HepG2 (cell line): ENCODE measurements at places on chromosomes 12 and 14. TPM values are rescaled to one million over a fixed set of nuclear protein-coding genes. Genes with fewer than 3 reads are reported as not detected.
A peak's percentile ranks its signal among the peaks of the same experiment; 100 is the strongest.

Gene ABHD12B
- total RNA-seq, result not detected in 2 replicates

Gene KRT8
- total RNA-seq, result 718 and 837 TPM in 2 replicates

Gene NELL2
- 0.11 TPM in 1 of 2 replicates, not detected in the other for total RNA-seq

Gene CIDEB
- 22.4 and 35.8 TPM in 2 replicates for total RNA-seq

Gene KRT83
- total RNA-seq, result not detected in 2 replicates

Gene CLEC4E
- not detected in 2 replicates for total RNA-seq

Gene TTC9
- 0.13 and 0.14 TPM in 2 replicates for total RNA-seq

Gene BMAL2
- 27.4 and 37.1 TPM in 2 replicates for total RNA-seq

- H3K4me3 ChIP-seq, result no peak overlapping the region
- DNase-seq, result peak; percentile 24
- H3K27ac ChIP-seq, result no peak overlapping the region
- peaks cover 41% of the 10 kb centered on the region for H3K4me1 ChIP-seq
- H3K36me3 ChIP-seq, result no peaks in the 10 kb centered on the region
- H3K27me3 ChIP-seq, result peaks cover 6% of the 10 kb centered on the region; the same call in 1 of the 2 replicates
Measured at GRCh38 chr12:1630827-1631591, 2.0 kb downstream of the WNT5B start.

GRCh38 chr12:68080577-68080976 lies 79.0 kb downstream of the IFNG start:
- no peaks in the 10 kb centered on the region for H3K27me3 ChIP-seq
- no peak overlapping the region for H3K27ac ChIP-seq
- no peak for DNase-seq
- H3K4me1 ChIP-seq, result no peaks in the 10 kb centered on the region
- no peak overlapping the region for H3K4me3 ChIP-seq

- no peak for DNase-seq
- no peaks in the 10 kb centered on the region for H3K36me3 ChIP-seq
- H3K4me1 ChIP-seq, result no peaks in the 10 kb centered on the region
- no peak overlapping the region for H3K4me3 ChIP-seq
- H3K27ac ChIP-seq, result no peak overlapping the region
- peaks cover 12% of the 10 kb centered on the region; the same call in 2 of the 3 replicates for H3K27me3 ChIP-seq
Measured at GRCh38 chr12:130336723-130337487, 782 bp upstream of the PIWIL1 start.

GRCh38 chr14:72613231-72613974 lies 280.5 kb downstream of the DPF3 start:
- no peaks in the 10 kb centered on the region; the same call in 1 of the 2 replicates for H3K27me3 ChIP-seq
- no peak overlapping the region for H3K4me3 ChIP-seq
- H3K27ac ChIP-seq, result no peak overlapping the region
- H3K4me1 ChIP-seq, result no peaks in the 10 kb centered on the region
- no peaks in the 10 kb centered on the region for H3K36me3 ChIP-seq

GRCh38 chr12:127121494-127122084 lies 1145.4 kb upstream of the TMEM132C start:
- no peaks in the 10 kb centered on the region for H3K36me3 ChIP-seq
- no peak overlapping the region for H3K27ac ChIP-seq
- no peaks in the 10 kb centered on the region for H3K27me3 ChIP-seq
- H3K4me1 ChIP-seq, result no peaks in the 10 kb centered on the region
- no peak overlapping the region for H3K4me3 ChIP-seq

GRCh38 chr12:110058875-110059615 lies 10.7 kb upstream of the C12orf76 start:
- no peak for DNase-seq
- peaks cover 40% of the 10 kb centered on the region for H3K4me1 ChIP-seq
- H3K27me3 ChIP-seq, result no peaks in the 10 kb centered on the region
- no peak overlapping the region for H3K27ac ChIP-seq
- no peak overlapping the region for H3K4me3 ChIP-seq

DNA sequence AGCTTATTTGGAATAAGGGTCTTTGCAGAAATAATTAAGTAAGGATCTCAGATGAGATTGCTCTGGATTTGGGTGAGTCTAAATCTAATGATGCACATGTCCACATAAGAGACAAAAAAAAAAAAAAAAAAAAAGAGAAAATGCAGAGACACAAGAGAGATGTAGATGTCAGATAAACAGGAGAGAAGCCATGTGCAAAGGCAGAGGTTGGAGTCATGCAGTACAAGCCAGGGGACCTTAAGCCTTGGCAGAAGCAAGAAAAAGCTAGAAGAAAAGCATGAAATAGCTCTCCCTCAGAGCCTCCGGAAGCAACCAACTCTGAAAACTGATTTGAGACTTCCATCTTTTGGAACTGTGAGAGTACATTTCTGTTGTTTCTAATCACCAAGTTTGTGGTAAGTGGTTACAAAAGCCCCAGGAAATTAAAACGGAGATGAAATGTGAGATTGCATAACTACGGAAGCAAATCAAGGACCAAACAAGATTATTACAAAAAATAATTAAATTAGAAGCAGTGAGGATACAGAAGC lies 1304.0 kb upstream of the SEL1L start:
- H3K27me3 ChIP-seq, result no peaks in the 10 kb centered on the region
- H3K27ac ChIP-seq, result no peak overlapping the region
- no peak for DNase-seq
- no peaks in the 10 kb centered on the region for H3K36me3 ChIP-seq
- H3K4me3 ChIP-seq, result no peak overlapping the region

- H3K36me3 ChIP-seq, result no peaks in the 10 kb centered on the region
- no peak overlapping the region for H3K4me3 ChIP-seq
- H3K27ac ChIP-seq, result no peak overlapping the region
- no peak for DNase-seq
Measured at GRCh38 chr14:35878272-35879150, 52.4 kb downstream of the BRMS1L start.

GRCh38 chr12:88914967-88915366 lies 334.7 kb upstream of the KITLG start:
- H3K36me3 ChIP-seq, result no peaks in the 10 kb centered on the region
- no peaks in the 10 kb centered on the region for H3K4me1 ChIP-seq
- DNase-seq, result no peak

- DNase-seq, result no peak
- no peaks in the 10 kb centered on the region for H3K27me3 ChIP-seq
Measured at GRCh38 chr14:103015426-103015825, 41.9 kb downstream of the CDC42BPB start.

DNA sequence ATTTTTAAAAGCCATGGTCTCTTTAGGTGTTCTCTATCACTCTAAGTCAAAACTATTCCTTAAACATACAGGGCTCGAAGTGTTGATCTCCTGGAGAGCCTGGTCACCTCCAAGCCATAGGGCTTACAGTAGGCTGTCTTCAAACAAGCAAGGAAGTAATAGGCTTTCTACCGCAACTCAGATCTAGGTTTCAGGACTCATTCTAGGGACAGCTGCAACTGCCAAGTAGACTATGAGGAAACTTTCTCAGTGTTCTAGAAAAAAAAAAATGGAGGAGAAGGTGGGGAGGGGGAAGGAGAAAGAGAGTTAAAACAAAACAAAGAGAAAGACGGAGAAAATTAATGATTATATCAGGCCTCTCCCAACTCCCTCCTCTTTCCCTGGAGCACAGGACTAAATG lies 106.9 kb upstream of the ETV6 start:
- no peaks in the 10 kb centered on the region for H3K36me3 ChIP-seq
- H3K27ac ChIP-seq, result no peak overlapping the region
- no peaks in the 10 kb centered on the region for H3K27me3 ChIP-seq

GRCh38 chr14:92694807-92695206 lies 53.6 kb downstream of the LGMN start:
- H3K4me3 ChIP-seq, result no peak overlapping the region
- no peaks in the 10 kb centered on the region for H3K36me3 ChIP-seq
- peaks cover 24% of the 10 kb centered on the region for H3K4me1 ChIP-seq

- no peak overlapping the region for H3K4me3 ChIP-seq
- no peaks in the 10 kb centered on the region for H3K4me1 ChIP-seq
- no peak overlapping the region for H3K27ac ChIP-seq
- DNase-seq, result no peak
Measured at GRCh38 chr12:23880988-23881387, 68.5 kb downstream of the SOX5 start.

- H3K4me1 ChIP-seq, result peaks cover 30% of the 10 kb centered on the region
- H3K36me3 ChIP-seq, result peaks cover 6% of the 10 kb centered on the region
- no peak overlapping the region for H3K27ac ChIP-seq
- no peak for DNase-seq
- H3K4me3 ChIP-seq, result no peak overlapping the region
Measured at GRCh38 chr12:49332891-49333371, 4.1 kb downstream of the C1QL4 start.

- 0 out of 2 replicates have a peak overlapping the region, but pooled peaks have one; percentile 12 for H3K4me3 ChIP-seq
- peak; percentile 27 for DNase-seq
- peaks cover 46% of the 10 kb centered on the region for H3K4me1 ChIP-seq
- H3K27ac ChIP-seq, result peak overlapping the region; percentile 81
- no peaks in the 10 kb centered on the region for H3K36me3 ChIP-seq
Measured at GRCh38 chr14:91953170-91953985, 5.9 kb upstream of the FBLN5 start.

DNA sequence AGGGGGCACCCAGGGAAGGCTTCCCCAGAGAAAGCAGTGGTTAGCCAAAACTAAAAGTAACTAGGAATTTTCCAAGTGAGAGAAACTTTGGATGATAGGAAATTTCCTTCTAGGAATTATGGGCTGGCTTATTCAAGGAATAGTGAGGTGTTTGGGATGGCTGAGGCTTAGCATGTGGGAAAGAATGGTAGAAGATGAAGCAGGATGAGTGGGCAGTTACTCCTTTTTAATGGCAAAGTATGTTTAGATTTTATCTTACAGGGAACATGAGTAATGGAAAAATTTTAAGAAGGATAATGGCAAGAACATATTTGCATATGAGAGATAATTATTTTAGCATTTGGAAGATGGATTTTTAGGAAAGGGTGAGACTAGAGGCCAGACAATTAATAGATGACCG lies 197.6 kb downstream of the SLC38A4 start:
- H3K36me3 ChIP-seq, result no peaks in the 10 kb centered on the region
- no peak overlapping the region for H3K27ac ChIP-seq
- H3K4me3 ChIP-seq, result no peak overlapping the region
- DNase-seq, result no peak

DNA sequence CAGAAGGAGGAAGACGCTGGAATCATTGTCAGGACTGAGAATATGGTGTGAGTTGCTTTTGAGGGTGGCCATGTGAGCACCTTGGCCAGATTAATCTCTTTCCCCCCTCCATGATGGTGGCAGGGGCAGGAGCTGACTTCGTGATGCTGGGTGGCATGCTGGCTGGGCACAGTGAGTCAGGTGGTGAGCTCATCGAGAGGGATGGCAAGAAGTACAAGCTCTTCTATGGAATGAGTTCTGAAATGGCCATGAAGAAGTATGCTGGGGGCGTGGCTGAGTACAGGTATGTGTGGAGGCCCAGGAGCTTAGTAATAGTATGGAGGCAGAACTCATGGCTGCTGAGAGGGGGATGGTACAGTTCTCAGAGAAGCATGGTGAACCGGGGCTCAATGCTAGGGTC lies 4.3 kb downstream of the TINF2 start:
- H3K4me1 ChIP-seq, result peaks cover 52% of the 10 kb centered on the region
- DNase-seq, result no peak
- H3K36me3 ChIP-seq, result peaks cover 70% of the 10 kb centered on the region
- no peaks in the 10 kb centered on the region for H3K27me3 ChIP-seq
- H3K27ac ChIP-seq, result no peak overlapping the region
- H3K4me3 ChIP-seq, result no peak overlapping the region

DNA sequence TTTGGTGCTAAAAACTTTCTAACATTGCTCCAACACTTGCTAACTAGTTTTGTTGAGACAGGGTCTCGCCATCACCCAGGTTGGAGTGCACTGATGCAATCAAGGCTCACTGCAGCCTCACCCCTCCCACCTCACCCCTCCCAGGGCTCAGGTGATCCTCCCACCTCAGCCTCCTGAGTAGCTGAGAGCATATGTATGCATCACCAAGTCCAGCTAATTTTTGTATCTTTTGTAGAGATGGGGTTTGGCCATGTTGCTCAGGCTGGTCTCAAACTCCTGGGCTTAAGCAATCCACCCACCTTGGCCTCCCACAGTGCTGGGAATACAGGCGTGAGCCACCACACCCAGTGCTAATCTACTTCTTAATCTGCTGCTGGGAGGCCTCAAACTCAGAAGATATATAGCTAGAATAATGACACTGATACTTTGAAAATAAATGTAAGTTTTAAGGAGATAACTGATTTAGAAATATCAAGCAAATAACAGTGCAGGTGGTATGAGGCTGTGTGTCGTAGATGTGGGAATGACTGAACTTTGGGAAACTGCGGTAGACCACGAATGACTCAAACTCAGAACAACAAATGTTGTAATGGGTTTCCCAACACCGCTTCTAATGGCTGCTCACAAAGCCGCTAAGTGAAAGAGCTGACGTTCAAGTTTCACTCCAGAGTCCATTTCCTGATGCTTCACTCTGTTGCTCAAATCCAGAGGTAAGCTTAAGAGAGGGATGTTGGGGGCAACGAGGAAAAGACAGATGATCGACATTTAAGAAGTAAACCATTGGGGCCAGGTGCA lies 10.0 kb downstream of the TMCC3 start:
- peaks cover 6% of the 10 kb centered on the region; the same call in 1 of the 2 replicates for H3K4me1 ChIP-seq
- H3K36me3 ChIP-seq, result no peaks in the 10 kb centered on the region
- DNase-seq, result no peak
